ENCODE measurements at places on chromosomes 11 and 22.

DNA sequence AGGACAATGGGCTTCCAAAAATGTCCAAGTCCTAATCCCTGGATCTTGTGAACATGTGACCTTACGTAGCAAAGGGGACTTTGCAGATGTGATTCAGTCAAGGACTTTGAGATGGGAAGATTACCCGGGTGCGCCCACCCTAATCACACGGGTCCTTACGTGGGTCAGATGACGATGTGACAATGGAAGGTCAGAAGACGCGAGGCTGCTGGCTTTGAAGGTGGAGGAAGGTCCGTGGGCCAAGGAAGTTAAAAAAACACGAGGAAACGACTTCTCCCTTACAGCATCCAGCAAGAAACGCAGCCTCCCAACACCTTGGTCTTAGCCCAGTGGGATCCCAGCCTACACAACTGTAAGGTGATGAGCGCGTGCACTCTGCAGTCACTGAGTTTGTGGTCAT, 860.1 kb downstream of the TBC1D22A start:
- DNase-seq: no peak

GRCh38 chr11:110773442-110773841, 61.2 kb upstream of the ARHGAP20 start:
- DNase-seq: no peak

DNA sequence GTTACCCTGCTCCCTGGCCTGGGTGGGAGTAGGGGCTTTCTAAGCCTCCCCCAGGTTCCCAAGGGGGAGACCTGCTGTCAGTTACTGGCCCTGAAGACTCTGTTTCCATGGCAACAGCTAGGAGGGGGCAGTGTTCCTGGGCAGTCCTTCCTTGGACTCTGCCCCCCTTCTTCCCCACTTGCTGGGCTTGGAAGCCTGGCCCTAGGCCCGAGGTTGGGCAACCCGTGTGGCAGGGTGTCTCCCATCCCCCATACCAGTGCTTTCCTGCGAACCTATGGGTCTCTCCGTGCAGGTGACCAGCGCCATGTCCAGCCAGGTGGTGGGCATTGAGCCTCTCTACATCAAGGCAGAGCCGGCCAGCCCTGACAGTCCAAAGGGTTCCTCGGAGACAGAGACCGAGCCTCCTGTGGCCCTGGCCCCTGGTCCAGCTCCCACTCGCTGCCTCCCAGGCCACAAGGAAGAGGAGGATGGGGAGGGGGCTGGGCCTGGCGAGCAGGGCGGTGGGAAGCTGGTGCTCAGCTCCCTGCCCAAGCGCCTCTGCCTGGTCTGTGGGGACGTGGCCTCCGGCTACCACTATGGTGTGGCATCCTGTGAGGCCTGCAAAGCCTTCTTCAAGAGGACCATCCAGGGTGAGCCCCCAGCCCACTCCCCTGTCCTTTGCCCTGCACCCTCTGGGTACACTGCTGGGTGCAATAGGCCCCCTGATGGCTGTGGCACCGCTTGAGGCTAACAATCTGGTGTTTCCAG, 1.7 kb downstream of the ESRRA start:
- no peak for DNase-seq

- DNase-seq: no peak
Measured at GRCh38 chr11:80587906-80588305, 1147.1 kb upstream of the TENM4 start.

DNA sequence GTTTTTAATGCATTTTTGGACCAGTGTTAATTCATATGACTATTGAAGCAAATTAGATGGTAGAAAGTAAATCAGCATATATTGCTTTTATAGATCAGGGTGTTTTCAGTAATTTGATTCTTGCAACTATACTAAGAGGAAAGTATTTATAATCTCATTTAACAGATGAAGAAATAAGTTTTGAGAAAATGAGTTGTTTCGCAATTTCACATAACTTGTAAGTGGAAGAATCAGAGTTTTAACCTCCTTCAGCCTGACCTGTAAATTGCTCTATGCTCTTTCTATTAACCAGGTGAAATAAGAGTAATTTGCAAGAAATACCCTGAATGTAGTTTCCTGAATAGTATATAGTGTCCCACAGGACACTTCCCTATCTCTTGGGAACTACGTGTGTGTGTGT, 1106.8 kb upstream of the RAG2 start:
- DNase-seq: no peak

GRCh38 chr11:78786746-78787145, 212.1 kb upstream of the NARS2 start:
- DNase-seq: no peak

DNA sequence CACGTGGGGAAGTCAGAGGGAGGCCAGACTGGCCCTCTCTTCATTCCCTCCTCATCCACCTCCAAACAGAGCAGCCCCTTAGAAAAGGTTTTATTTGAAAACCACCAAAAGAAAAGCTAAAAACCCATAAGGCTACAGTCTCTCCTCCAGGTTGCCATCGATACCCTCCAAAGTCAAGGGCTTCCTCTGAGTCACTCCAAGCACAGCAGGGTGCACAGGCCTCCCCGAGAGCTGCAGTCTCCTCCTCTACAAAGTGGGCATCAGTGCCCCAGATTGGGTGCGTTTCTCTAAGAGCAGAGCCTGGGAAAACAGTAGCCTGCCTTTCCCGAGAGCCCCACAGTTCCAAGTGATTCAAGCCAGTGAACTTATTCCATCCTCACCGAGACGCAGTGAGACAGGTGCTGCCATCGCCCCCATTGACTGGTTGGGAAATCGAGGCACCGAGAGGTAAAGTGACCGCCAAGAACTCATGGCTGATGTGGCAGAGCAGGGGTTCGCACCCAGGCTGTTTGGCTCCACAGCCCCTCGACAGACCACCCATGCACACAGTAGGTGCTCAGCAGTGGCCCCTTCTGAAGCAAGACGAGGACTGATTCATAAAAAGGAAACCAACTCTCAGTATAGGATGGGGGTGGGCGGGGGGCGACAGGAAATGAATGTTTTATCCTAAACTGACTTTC, 91.7 kb upstream of the SHISAL1 start:
- DNase-seq: no peak

DNA sequence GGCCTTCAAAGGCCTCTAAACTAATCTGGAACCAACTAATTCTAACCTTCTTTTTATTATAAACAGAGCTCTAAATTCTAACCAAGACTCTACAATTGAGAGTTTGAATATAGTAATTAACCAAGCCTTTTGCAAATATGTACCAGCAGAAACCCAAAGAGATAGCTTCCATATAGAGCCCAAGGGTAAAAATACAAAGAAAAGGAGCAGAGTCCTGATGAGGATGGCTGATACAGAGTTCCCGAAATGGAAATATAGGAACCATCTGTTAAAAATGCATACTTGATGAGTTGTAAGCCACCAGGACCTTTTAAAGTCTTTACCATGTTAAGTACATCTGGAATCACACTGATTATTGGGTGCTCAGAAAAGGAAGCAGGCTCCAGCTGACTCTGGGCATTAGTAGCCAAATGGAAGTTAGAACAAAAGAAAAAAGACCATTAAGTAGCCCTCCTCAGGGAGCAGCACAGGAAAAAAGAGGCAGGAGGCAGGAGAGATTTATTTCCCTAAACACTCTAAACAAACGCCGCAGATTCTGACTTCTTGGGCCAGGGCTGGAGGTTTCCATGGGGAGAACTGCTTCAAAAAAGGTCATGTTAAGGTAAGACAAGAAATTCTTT, 463.1 kb upstream of the FAT3 start:
- no peak for DNase-seq

- no peak for DNase-seq
Measured at GRCh38 chr22:37546437-37547250, 13.6 kb upstream of the CDC42EP1 start.

- no peak for DNase-seq
Measured at GRCh38 chr11:64864473-64865285, 13.7 kb downstream of the EHD1 start.

- no peak for DNase-seq
Measured at GRCh38 chr11:767238-767637, 10.0 kb downstream of the GATD1 start.

- no peak for DNase-seq
Measured at GRCh38 chr11:7532405-7533145, 18.8 kb downstream of the PPFIBP2 start.

DNA sequence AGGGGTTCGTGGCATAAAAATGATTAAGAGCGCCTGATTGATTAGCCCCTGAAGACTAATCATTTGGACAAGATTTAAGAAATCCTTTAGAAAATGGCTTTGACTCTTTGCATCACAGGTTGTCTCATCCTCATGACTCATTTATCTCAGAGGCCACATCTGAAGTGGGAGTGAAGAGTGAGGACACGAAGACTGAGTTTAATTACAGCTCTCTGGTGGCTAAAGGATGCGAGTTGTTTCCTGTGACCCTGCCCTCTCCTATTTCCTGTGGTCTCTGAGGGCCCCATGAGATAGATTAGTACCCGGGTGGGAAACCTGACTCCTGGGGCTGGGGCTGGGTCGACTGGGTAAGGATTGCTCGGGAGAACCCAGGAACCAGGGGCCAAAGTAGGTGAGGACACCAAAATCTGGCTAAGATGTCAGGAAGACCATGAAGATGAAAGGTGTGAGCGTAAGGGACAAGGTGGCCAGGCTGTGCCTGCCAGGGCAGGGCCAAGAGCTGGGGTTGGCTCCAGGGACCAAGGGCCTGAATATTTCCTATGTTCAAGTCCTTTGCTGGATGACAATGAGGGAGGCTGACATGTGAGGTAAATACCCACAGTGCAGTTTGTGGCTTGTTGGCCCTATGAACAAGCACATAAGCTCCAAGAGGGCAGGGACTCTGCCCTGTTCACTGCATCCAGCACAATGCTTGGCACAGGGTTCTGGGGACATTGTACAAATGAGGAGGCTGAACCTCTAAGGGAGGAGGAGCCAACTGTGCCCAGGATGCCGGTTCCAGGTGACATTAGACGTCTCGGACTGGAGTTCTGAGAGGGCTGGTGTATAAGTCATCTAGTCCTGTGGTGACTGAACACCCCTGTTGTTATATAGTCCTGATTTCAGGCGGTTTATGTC, 3.6 kb downstream of the OTOG start:
- no peak for DNase-seq

DNA sequence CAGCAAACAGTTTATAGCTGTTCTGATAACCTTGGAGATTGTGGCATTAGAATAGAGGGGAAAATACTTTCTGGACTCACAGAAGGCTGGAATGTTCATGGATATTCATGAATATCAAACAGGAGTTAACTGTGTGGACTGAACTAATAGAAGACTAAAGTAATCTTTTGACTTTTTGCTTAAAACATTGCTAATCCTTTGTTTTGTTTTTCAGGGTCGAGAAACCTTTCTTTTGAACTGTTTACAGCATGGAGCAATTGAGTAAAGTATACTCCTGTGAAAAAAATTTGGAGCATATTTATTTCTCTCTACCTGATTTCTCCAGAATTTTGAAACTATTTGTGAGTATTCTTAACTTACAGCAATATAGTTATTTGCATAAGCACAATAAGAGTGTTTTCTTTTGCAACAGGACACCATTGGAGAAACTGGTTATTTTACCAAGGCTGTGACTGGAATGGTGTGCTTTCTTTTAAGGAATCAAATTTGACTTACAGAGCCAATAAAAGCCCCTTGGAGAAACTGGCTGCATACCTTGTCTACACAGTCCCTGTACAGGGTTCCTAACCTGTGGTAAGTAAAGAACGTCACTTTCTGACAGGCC, 821.6 kb downstream of the TBC1D22A start:
- no peak for DNase-seq

DNA sequence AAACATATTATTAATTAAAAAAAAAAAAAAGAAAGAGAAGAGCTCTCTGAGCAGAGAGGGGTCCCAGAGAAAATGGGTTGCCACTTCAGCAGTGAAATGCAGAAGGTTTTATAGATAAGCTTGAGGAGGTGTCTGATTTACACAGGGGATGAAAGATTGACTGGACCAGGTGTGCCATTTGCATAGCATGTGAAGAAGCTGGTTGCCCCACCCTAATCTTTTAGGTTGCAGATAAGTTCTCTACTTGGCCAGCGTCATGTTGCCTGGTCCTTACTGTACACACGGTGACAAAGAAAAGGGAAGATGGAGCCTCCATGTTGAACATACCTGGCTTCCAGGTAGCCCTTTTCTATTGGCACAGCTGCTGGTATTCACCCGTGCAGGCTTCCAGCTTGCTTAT, 41.4 kb downstream of the MS4A2 start:
- DNase-seq: no peak

- no peak for DNase-seq
Measured at GRCh38 chr11:69439651-69440464, 41.6 kb upstream of the LINC01488 start.

DNA sequence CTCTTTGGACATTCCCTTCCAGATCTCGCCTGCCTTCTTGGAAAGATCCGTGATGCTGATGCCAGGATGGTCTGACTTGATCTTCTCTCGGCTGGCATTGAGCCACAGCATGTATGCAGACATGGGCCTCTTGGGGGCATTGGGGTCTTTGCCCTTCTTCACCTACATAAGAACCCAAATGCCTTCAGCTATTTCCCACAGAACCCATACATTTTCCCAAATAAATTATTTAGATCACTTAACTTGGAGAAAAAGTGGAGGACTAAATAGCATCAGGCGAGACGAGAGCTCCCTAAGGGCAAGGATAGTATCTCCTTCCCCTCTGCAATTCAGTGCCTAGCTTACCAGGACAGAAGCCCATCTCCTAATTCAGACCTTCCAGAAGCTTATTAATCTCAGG, 3.0 kb upstream of the TNKS1BP1 start:
- no peak for DNase-seq

DNA sequence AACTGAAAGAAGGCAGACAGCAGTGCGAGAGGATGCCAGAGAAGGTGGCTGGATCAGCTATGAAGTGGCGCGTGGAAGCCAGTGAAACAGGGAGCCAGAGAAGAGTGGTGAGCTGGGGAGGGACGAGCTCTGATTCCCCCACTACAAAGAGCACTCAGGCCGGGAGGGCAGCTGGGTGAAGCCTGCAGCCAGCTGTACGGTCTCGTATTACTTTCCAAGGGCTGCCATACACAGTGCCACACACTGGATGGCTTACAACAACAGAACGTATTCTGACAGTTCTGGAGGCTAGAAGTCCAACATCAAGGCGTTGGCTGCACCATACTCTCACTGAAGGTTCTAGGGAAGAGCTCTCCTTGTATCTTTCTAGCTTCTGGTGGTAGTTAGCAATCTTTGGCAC, 47.1 kb upstream of the WNT11 start:
- no peak for DNase-seq

- DNase-seq: no peak
Measured at GRCh38 chr22:43497956-43498855, 86.4 kb downstream of the MPPED1 start.

DNA sequence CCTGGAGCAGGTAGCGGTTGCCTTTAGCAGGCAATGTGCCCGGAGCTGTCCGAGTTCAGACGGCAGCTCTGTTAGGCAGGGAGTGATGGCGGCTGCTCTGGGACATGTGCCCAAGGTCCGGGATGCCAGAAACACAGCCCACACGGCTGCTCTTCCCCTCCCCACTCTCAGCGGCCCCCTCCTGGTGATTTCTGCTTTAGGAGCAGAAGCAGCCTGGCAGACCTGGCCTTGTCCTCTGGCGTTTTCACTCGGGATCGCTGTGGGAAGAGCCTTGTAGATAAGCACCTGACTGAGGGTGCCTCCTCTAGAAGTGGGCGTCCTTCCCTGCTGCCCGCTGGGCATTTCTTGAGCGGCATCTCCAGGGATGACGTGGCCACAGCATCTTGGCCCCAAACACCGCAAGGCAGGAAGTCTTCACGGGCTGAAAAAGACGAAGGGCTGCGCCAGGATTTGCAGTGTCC, 392.2 kb downstream of the TBC1D22A start:
- DNase-seq: no peak
